Endodermal cell (in vitro differentiated cells): ENCODE measurements at places on chromosomes 16 and 17. TPM values are rescaled to one million over a fixed set of nuclear protein-coding genes. Genes with fewer than 3 reads are reported as not detected.

- peak; percentile 77 for DNase-seq
Observed at GRCh38 chr16:4217204-4218131, 24.4 kb downstream of the SRL start.

GRCh38 chr16:75535901-75536300, at the start of gene CHST5:
Gene CHST5, minus strand, starts transcription at chr16:75536108. Its CDS starts 5,724 bp downstream, at chr16:75530384.
- DNase-seq, result no peak

DNA sequence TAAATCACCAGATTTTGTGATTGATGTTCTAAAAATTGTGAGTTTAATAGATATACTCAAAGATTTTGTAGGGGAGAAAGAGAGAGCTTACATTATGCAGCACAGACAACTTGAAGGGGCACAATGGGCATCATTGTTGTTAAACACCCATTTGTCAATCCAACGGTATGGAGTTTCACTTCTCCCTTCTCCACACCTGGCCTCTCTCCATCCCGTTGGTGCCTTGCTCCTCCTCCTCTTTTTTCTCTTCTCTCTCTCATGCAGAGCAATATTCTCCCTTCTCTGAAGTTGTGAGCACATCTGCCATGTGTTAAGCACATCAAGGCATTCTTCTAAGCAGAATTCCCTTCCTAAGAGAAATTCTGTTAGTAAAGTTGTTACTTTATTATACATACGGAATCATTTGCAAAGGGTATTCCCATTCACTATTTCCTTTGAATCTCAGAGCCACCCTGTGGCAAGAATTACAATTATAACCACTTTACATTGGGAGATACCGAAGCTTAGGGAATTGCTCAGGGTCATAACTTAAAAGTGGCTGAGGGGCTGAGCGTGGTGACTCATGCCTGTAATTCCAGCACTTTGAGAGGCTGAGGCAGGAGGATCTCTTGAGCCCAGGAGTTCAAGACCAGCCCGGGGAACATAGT, 40.5 kb upstream of the SKAP1 start:
- no peak for DNase-seq

DNA sequence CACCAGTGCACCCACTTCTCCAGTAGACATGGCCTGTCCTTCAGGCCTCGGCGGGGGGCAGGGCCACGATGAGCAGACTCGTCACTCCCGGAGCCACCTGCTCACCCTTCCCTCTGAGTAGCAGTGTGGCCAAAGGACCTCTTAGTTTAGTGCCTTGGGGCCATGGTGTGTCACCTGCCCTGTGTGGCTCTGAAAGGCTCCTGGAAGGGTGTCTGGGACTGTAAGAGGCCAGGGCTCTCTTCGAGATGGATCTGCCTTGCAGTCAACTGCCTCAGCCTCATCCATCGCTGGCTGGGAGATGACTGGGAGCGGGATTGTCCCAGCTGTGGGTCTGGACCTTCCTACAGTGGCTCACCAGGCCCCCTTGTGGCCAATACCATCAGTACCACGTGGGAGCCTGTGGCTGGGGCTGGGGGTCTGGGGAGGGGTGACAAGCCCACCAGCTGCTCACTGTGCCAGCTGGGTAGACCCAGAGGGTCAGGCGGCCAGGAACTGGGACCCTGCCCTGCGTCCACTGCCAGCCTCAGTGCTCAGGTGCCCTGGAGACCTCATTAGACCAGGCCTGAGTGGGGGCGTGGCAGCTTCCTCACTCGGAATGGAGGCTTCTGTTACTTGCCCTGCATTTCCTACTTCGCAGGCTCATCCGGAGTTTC, 133.4 kb downstream of the OR1D5 start:
- DNase-seq, result peak; percentile 96

- DNase-seq, result no peak
Observed at GRCh38 chr16:23788685-23789084, 33.9 kb downstream of the CHP2 start.

DNA sequence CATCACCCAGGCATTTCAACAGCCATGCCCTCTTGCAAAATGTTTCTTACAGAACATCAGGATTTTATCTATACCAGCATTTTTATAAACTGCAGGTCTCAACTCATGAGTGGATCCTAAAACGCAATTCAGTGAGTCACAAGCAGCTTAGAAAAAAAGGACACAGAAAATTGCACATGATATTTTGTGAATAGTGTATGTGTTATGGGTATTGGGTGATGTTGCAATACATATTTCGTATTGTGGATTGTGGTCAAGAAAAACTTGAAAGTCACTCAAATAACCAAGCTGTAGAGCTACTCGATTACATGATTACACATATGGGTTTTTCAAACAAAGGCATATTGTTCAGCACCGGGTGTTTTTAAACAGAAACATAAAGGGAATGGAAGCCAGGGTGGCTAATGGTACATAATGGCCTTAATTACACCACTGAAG, 1.4 kb downstream of the WIPI1 start:
- DNase-seq, result no peak

DNA sequence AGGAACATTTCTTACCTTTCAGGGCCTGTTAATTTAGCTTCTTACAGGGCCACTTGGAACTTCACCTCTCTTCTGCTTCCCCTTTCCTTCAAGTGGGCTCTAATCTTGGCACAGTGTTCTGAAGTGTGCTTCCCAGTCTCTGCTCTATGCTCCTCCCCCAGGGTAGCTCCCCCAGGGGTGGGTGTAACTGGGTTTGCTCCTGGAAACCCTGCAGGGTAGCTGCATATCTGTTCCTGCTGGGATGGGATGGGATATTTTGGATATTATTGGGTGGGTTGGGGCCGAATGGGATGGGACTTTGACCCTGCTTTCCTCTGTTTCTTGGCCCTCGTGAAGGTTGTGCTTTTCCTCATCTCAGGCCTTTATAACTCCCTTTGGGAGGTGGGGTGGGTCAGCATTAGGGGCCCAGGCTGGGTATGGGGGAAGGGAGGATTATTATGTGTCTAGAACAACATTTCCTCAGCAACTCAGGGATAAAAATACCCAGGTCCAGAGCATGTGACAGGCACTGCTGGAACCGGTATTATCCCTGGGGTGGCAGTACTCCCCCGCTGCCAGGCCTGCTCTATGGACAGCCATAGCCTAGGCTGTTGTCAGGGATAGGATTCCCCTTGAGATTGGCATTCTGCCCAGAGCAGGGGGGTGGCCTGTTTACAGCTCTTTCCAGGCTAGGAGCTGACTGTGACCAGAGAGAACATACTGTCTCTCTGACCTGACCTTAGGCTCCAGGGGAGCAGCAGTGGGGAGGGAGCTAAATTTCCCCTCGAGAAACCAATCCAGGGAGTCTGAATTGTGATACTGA, 5.0 kb downstream of the NFE2L1 start:
- peak; percentile 65 for DNase-seq

GRCh38 chr16:89709716-89710432, 8.4 kb upstream of the SPATA2L start:
- DNase-seq, result no peak

DNA sequence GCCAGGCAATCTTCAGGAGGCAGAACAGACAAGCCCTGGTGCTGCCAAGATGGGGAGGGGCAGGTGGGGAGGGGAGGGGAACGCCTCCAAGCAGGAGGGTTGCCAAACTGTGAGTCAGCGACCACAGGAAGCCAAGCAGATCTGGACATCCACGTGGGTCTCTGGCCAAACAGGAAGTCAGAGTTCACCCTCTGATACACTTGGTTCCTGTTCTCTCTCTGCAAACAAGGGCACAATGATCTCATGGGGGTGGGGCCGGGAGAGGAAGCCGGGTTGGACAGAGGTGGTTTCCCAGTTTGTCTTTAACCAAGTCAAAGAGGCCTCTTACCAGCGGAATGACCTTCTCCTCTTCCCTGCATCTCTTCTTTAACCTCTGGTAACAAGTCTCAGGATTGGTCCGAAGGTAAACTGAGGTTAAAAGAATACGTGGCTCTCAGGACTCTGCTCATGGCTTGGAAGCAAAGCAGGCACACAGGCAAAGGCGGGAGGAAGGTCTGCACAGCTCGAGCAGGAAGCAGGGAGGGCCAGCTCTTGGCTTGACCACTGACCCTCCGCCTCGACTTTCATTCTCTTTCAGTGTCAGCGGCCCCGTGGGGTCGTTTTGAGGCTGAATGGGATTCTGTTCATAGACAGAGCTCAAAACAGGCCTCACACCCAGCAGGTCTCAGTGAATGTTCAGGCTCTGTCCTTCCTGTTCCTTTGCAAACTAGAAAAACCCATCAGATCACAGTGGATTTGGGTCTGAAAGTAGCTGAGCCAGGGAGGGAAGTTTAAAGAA, 32.9 kb downstream of the TK2 start:
- DNase-seq, result peak; percentile 76

DNA sequence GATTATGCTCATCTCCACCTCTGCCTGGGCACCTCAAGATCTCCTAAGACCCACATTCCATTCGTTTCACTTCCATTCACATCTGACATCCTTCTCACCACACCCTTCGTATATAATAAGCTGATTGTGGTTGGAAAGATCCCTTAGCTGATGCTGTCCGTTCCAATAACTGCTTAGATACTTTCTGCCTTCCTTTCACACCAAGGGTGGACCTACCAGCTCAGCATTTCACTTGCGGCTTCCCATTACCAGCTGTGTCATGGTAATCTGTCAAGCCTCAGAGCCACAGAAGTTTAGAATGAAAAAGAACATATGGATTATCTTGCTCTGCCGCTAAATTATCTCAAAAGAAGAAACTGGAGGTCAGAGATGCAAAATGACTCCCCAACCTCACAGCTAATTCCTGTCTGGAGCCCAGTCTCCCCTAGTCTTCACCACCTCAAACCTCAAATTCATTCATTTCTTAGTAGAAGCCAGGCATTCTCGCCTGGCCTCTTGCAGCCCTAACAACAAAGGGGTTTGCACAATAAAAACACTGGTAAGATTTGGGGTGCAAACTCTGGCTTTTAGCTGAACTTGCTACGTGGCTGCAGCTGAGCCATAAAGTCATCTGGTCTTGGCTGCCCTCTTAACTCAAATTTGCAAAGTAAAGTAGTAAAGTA, 182.8 kb upstream of the HS3ST3A1 start:
- no peak for DNase-seq

GRCh38 chr16:11091021-11091785, 146.8 kb downstream of the CLEC16A start:
- no peak for DNase-seq

Gene CLN3
- 29.0 and 30.2 TPM in 2 replicates for total RNA-seq

Gene TLCD1
- 22.9 and 24.4 TPM in 2 replicates for total RNA-seq

Gene NHERF2
- total RNA-seq, result 20.0 to 25.5 TPM (median 25.4 TPM) in 3 replicates

Gene FAAP100
- total RNA-seq, result 19.5 to 34.5 TPM (median 33.0 TPM) in 3 replicates

Gene CPHXL2
- total RNA-seq, result not detected in 2 replicates

Gene USP31
- 13.0 to 23.8 TPM (median 22.1 TPM) in 3 replicates for total RNA-seq

Gene CACNG4
- 1.3 and 2.1 TPM in 2 replicates for total RNA-seq
